ENCODE measurements at places on chromosomes 11 and 22.

GRCh38 chr22:25120093-25120561 is 79.5 kb upstream of the CRYBB3 start:
- no peak for DNase-seq

DNA sequence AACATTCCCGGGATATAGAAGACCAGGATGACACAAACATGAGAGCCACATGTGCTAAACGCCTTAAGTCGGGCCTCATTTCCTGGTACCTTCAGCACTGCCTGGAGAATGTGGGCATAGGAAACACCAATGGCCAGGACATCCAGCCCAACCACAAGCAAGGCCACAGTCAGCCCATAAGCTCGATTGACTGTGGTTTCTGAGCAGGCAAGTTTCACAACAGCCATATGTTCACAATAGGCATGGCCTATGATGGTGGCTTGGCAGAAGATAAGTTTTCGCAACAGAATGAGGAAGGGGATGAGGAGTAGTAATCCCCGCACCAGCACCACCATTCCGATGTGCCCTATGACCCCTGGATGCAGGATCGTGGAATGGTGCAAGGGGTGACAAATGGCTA is 26.9 kb upstream of the OR56A1 start:
- DNase-seq = no peak

DNA sequence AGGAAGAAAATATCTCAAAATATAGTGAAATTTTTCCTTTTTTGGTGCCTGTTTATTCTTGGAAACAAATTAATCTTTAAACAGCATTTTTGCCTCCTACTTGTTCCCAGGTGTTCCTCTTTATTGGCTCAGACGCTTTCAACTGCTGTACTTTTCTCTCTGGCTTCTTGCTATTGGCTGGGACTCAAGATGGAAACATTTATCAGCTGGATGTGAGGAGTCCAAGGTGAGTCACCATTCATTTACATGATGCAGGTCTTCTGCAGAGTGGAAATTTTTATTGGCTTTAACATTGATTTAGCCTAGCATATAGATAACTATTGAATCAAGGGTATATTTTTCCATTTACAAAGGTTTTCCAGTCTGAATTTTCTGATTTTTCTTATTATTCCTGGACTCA is 34.4 kb upstream of the DNAJB13 start:
- DNase-seq = no peak

DNA sequence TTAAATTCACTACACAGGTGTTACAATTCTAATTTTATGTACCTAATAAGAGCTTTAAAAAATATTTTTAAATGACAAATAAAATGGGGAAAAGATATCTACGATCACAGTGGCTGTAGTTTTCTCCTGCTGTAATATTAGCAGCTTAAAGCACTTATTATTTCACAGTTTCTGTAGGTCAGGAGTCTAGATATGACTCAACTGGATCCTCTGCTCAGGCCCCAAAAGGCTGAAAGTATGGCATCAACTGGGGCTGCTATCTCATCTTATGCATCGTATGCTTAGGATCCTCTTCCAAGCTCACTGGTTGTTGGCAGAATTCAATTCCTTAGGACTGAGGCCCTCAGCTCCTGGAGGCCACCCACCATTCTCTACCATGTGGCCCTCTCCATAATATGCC is 12.8 kb downstream of the FBXO3 start:
- DNase-seq = no peak

GRCh38 chr11:3614742-3615171 is 27.0 kb downstream of the ART5 start:
- no peak for DNase-seq

DNA sequence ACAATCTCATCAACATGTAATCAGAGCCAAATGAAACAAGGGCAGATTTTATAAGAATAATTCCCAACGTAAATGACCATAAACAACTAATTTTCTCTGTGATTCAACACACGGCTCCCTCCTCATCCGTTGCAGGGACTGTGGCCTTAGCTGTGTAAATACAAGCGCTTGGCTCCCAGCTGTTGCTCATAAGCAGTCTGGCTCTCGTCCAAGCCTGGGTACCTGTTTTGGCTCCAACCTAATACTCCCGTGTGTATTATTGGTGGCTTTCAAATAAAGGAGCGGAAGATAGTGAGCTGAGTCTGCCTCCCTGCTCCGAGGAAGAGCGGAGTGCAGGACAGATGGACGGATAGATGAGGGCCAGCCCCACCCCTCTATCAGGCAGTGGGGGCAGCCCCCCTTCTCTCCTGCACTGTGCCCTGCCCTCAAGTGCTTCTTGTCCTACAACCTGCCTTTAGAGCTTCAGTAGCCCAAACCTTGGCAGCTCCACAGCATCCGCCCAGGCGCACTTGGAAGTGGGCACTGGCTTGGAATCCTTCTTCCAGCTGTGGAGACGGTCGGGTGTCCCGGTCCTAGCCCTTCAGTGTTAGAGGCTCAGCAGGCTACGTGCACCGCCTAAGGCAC is 670.9 kb downstream of the BRD1 start:
- DNase-seq = peak; percentile 94

DNA sequence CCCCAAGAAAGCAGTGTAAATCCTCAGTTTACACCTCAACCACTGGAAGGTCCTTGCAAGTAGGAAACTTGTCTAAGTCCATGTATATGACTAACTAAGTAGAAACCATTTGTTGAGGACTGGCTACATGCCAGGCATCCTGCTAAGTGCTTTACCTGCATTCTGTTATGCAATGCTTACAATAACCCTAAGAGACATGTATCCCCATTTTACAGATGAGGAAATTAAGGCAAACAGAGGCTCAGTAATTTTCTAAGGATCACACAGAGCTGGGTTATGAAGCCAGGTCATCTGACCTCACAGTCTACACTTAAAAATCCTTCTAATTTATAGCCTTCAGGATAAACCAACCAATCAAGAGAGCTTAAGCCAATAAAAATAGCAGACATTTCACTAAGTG is 1.5 kb downstream of the TIMM10 start:
- no peak for DNase-seq

GRCh38 chr22:21613553-21614233 is 16.1 kb downstream of the YDJC start:
- DNase-seq = no peak

- DNase-seq = no peak
Observed at GRCh38 chr11:116424615-116425261, 348.0 kb downstream of the BUD13 start.
